Cortex of kidney (tissue), 1 donor: ENCODE measurements at places on chromosomes 2 and 18.

DNA sequence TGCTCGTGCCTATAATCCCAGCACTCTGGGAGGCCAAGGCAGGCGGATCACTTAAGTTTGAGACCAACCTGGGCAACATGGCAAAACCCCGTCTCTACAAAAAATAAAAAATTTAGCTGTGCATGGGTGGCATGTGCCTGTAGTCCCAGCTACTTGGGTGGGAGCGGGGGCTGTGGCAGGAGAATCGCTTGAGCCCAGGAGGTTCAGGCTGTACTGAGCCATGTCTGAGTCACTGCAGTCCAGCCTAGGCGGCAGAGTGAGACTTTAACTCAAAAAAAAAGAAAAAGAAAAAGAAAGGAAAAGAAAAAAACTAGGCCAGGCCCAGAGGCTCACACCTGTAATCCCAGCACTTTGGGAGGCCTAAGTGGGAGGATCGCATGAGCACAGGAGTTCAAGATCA, 30.8 kb downstream of the TWSG1 start:
- no peak for DNase-seq

- DNase-seq = no peak
Observed at GRCh38 chr2:66264354-66264753, 170.6 kb upstream of the MEIS1 start.

DNA sequence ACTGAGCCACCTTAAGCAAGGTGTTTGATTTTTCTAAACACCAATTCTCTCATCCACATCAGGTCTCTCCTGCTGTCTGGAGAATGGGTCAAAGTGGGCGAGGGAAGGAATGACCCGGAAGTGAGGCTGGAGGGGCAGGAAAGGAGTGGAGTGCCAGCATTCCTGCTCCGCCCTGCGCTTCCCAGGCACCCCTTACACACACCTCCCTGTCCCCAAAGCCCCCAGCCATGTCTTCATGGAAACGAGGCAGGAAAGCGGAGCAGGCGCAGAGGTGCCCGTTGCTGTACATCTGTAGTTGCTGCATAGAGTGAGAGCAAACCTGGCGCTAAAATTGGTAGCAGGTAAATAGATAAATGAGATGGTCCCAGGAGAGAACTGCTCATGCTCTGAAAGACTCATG, 27.2 kb upstream of the NT5DC4 start:
- DNase-seq = no peak

DNA sequence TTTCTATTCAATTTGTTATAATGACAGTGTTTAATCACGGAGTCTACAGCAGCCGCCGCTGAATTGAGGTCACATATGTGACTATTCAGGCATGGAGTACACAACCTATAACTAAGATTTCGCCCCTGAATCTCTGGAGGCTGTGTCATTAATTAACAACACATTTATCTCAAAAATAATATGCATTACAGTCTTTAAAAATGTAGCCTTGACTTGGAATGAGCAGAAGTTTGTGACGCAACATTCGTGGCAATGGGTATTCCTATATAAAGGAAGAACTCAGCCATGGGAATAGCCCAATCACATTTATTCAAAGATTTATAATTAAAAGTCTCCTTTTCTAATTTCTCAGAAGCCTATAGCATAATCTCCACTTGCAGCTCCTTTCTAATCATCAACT, 60.6 kb upstream of the LYPD1 start:
- DNase-seq = no peak

- no peak for DNase-seq
Observed at GRCh38 chr18:74567822-74568221, 29.8 kb upstream of the ZNF407 start.

GRCh38 chr2:85584857-85585780, 888 bp downstream of the VAMP5 start:
- DNase-seq = no peak

- no peak for DNase-seq
Observed at GRCh38 chr2:23564615-23564960, 179.6 kb downstream of the KLHL29 start.

- no peak for DNase-seq
Observed at GRCh38 chr2:238242731-238243495, 3.1 kb upstream of the HES6 start.

DNA sequence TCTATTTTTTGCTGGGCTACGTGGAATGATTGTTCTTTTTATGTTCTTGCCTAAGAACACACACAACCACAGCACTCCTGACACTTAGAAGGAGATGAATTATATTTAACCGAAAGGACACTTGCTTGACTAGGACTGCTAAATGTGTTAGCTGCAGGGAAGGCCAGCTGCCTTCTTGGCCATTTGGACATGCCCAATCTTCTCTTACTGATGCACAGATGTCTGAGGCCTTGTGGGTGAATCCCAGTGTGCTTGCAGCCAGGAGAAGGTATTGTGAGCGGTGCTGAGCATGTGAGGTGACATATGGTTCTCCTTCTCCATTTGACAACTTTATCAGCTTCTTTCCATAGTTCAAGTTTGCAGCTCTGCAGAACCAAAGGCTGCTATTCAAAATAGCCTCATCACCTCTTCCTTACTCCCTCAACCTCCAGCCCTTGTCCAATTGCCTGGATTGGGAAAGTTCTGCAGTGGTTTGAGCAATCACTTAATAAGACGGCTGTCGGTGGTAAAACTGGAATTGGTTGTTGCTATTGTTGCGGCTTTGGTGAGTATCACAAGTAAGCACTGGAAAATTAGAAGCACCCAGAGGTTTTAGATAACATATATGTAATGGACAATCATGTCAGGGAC, 1113.3 kb downstream of the TSN start:
- DNase-seq = no peak

DNA sequence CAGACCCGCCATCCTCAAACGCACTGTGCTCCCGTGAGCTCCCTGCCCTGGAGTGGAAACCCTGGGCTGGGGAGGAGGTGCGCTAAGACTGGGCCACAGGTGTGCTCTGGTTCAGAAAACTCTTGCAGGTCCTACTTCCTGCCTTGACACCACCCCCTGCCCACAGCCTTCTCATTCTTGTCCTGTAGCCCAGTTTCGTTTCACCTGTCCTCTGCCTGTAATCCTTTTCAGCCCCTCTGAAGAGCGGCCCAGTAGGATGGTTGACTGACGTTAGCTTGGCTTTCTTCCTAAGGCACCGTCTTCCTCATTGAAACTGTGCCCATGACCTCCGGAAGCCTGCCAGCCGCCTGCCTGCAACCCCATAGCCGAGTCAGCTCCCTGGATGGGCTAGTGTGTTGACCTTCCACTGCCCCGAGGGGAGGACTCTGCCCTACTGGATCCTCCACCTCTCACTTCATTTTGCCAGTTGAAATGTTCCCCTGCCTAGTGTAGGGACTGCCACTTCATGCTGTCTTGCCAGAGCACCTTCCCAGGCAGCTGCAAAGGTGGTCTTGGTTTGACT, 116.9 kb downstream of the AGAP1 start:
- no peak for DNase-seq
